ENCODE measurements at places on chromosomes 1 and 21.

GRCh38 chr1:32128964-32129363 lies 21.1 kb downstream of the KPNA6 start:
- DNase-seq, result no peak

DNA sequence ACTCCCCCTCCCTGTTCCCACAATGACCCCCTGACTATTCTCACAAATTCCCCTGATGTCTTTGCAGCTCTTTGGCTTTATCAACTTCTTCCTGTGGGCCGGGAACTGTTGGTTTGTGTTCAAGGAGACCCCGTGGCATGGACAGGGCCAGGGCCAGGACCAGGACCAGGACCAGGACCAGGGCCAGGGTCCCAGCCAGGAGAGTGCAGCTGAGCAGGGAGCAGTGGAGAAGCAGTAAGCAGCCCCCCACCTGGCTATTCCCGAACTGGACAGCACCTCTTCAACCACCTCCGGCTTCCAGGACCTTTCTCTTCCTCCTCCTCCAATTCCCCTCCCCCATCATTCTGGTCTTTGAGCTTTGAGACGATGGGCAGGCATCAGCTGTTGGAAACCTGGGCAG lies 4.4 kb upstream of the ATXN7L2 start:
- no peak for DNase-seq

- no peak for DNase-seq
Observed at GRCh38 chr1:166233750-166234366, 67.1 kb upstream of the FAM78B start.

GRCh38 chr21:34684174-34684876 lies 15.5 kb downstream of the CLIC6 start:
- DNase-seq, result no peak

DNA sequence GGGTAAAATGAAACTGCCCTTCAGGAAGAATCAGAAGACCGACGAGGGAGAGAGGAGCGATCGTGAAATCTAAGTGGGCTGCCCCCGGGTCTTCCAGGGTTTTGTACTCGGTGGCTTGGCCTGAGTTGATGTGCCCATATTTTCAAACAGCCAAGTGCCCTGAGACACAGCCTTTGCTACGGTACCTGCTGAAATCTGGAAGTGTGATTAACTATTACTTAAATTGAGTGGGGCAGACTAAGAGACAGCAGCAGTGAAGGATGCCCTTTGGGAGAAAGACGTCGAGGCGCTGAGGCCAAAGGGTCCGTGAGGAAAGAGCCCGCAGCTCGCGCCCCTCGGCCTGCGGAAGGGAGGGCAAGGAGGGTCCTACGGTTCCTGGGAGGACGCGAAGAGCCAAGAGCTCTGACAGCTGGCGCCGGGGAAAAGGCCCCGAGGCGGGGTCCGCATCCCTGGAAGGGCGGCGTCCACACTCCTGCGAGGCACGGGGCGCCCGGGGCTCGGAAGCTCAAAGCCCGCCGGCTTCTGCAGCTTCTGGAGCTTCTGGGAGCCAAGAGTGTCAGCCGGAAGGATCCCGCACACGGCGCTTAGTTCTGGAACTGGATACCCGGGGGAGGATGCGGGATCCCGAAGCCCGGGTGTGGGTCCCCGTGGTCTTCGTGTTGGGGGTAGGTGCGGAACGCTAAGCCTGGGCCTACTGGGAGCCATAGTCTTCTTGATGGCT lies 15.4 kb upstream of the RNU1-4 start:
- no peak for DNase-seq

DNA sequence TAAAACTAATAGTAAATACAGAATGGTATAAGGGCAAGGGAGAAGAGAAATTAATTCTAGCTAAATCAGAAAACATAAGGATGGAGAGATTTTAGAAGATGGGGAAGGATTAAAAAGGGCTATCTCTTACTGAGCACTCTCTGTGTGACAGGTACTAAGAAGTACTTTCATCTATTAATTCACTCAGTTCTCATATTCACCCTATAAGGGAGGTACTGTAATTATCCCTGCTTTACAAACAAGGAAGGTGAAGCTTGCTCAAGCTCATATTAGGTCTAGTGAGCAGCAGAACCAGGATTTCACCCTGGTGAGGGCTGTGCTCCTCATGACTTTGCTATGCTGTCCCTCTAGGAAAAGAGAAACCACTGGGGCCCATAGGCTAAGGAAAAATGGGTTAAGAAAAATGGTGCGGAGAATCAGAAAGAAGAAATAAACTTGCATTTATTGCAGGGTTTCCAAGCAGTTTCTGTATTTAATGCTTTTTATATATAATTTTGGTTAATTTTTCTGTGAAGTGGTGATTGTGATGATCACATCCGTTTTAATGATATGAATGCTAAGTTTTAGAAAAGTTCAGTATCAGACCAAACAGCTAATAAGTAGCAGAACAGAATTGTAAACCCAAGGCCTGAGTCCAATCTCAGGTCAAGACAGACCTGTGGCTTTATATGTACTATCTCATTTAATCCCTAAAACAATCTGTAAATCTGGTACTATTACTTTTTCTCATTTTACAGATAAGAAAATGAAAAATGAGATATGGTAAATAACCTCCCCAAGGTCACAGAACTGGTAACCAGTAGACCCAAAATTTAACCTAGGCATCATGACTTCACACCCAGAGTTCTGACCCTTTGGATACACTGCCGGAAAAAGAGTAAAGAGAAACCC lies 1.7 kb downstream of the PCNX2 start:
- DNase-seq, result no peak

- no peak for DNase-seq
Observed at GRCh38 chr1:81149649-81150325, 650.9 kb upstream of the ADGRL2 start.

- no peak for DNase-seq
Observed at GRCh38 chr1:44249543-44249942, 36.3 kb downstream of the DMAP1 start.

- no peak for DNase-seq
Observed at GRCh38 chr1:225908773-225909172, 15.3 kb downstream of the PYCR2 start.

DNA sequence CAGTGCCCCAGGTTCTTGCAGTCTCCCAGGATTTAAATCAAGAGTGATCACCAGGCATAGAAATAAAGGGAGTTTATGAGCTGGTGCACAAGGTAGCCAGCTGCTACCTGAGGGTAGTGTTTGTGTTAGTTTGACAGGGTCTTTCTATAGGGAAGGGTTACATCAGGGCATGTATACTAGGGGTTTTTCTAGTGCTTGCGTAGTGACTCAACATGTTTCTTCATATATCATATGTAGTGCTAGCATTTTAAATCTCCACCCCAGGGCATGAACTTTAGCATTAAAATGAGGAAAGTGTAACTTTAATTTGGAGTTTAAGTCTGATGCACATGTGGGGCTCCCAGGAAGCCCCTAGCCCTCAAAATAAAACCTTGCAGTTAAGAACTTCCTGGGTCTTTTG lies 86.5 kb upstream of the TNR start:
- no peak for DNase-seq

GRCh38 chr1:204079608-204079999 lies 6.7 kb downstream of the SOX13 start:
- DNase-seq, result no peak

- no peak for DNase-seq
Observed at GRCh38 chr1:162672622-162673260, 40.5 kb downstream of the DDR2 start.

DNA sequence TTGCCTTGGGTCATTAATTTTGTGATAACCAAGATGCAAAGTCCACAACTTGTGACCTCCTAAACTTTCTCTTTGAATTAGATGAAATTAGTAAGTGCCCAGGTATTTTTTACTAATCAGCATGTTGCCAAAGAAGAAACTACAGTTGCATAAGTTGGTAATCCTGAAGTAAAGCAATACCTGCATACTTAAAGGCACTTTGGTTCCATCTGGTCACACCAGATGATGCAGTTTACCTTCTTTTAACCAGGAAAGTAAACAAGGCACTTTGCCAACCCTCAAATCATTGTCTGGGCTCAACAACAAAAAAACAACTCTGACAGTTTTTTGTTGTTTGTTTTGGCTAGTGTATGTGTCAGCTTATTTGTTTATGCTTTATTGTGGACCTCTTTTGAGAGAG lies 55.5 kb upstream of the DYNLT5 start:
- no peak for DNase-seq

DNA sequence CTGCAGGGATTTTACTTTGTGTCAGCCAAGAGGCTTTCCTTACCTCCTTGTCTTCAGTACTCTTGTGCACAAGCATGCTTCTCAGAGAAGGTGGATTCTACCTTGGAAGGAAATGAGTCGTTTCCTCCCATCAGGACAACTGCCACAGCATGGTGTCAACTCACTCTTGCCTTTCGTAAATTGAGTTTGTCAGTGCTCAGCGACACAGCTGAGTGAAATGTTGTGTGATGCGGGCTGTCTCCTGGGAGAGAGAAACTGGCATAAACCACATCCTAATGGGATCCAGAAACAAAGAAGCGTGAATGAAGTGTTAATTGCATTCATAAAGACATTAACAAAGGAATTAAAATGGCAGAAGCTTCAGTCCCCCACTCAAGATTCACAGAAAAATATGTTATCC lies 51.5 kb upstream of the SLC22A15 start:
- no peak for DNase-seq

DNA sequence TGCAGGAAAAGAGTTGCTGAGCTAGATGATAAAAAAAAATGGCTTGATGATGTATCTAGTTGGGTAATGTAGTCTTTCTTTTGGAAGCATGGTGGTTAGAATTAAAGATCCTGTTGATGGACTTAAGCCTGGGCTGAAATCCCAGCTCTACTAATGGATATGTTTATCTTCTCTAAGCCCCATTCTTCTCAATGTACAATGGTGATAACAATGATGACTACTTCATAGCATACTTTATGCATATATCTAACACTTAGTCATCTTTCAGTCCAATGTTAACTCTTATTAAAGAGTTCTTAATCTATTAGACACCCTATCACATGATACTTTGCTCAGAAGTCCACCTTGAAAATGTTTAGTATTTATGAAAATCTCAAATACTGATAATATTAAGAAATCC lies 189.5 kb downstream of the PLA2G4A start:
- DNase-seq, result no peak

GRCh38 chr1:245395680-245396079 lies 240.9 kb downstream of the KIF26B start:
- no peak for DNase-seq

- peak; percentile 65 for DNase-seq
Observed at GRCh38 chr1:32773018-32773763, 44.0 kb downstream of the YARS1 start.

DNA sequence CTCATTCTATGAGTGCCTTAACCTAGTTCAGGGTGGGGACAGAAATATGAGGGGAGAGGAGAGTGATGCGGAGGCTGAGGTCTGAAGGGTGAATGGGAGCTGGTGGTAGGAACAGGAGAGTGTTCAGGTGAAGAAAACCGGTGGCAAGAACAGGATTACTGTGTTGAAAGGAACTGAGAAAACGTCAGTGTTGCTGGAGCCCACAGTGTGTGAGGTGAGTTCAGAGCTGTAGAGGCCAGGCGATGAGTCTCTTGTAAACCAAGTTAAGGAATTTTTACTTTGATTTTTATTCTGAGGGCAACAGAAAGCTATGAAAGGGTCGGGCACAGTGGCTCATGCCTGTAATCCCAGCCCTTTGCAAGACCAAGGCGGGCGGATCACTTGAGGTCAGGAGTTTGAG lies 45.3 kb upstream of the PUM1 start:
- no peak for DNase-seq

DNA sequence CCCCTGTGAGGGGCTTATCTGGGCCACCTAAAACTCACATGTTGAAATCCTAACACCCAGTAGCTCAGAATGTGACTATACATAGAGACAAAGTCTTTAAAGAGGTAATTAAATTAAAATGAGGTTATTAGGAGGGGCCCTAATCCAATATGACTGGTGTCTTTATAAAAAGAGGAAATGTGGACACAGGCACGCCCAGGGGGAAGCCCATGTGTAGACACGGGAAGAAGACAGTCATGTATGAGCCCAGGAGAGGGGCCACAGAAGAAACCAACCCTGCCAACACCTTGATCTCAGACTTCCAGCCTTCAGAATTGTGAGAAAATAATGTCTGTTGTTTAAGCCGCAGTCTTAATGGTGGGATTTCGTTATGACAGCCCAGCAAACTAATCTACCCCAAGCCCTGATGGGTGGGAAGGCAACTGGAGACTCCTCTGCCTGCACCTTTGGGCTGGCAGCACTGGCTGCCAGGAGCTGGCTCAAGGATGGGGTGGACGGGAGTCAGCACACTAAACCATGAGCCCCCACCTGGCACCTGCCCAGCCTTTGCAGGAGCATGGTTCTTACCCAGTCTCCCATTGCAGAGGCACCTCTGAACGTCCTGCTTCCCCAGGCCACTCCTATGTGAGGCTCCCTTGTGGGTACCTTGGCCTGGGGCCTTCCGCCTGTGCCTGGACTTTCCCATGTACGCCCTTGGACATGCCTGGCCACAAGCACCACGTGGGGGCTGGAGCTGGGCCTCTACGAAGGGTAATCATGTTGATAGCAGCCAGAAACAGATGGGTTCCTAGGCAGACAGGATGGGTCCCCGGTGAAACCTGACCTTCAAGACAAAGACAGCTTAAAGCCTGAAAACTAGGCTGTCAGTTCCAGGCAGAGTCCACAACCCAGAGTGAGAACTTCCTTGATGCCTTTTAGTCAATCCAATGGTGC lies 57.1 kb upstream of the DMRTB1 start:
- DNase-seq, result no peak

DNA sequence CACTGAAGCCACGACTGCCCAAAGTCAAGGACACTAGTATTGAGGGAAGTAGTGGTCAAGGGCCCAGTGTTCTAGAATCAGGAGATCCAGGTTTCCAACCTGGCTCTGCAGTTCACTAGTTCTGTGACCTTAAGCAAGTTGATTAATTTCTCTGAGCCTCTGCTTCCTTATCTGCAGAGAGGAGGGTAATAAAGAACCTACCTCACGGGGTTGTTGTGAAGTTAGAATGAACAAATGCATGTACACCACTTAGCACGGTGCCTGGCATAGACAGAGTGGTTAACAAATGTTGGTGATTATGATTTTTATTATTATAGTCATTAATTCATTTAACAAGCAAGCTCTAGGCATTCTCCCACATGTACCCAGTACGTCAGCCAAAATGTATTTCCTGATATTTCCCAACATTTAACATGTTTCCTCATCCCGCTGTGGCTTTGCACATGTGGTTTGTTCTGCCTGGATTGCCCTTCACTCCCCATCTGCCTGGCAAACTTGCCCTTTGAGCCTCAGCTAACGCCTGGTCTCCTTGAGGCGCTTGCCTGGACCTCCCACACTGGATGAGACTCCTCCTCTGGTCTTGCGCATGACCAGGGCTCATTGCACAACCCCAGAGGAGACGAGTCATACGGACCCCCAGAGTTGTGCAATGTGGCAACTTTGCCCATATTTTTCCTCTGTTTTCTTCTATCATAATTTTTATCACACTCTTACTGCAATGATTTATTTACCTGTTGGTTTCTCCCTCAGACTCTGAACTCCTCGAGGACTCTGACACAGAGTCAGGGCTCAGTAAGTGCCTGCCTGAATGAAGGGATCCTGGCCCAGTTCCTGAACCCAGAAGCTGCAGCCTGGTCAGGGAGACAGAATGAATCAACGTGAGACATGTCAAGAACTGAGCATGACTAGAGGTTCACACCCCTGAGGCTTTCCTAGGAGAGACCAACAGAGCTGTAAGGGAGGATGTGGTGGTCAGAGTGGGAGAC lies 20.7 kb upstream of the MFSD2A start:
- no peak for DNase-seq

- no peak for DNase-seq
Observed at GRCh38 chr1:201282931-201283829, at the start of gene PKP1. Gene PKP1 (plus strand): TSS chr1:201283506. CDS start chr1:201283703, 197 bp downstream.
